ENCODE measurements at places on chromosomes 7 and 10.

DNA sequence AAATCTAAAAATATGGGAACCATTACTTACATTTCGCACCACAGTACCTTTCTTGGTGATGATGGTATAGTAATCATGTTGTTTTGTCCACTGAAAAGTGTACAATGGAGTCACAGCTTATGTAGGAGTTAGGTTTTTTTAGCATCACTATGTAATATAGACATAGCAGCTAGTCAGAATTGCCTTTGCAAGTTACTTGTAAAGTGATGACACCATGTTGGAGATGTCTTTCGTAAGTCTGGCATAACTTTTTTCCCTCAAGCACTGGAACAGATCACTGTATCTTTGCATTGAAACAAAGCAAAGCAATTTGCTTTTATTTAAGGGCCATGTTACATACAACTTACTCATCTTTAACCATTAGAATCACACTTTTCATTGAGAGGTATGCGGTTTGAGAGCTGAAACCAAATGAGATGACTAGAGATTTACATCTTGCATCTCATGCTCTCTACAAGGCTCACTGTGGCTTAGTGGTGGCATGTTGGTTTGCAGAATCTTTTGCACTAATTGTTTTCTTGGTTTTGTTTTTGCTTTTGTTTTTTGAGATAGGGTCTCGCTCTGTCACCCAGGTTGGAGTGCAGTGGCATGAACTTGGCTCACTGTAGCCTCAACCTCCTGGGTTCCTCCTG, 18.3 kb downstream of the UBN2 start:
- no peak for DNase-seq

DNA sequence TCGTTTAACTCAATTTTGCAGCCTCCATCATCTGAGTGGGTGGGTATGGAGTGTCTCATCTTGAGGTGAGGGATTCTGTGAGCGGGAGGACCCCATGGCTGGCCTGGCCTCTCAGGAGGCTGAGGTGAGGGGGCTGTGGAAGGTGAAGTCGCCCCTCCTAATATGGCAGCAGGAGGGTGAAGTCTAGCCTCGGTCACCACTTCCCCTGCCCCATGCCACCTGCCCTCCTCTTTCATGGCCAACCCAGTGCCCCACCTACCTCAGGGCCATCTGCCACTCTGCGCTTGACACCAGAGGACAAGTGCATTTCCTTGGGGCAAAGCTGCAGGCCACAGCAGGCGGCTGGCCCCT, 8.7 kb downstream of the RASGEF1A start:
- no peak for DNase-seq

DNA sequence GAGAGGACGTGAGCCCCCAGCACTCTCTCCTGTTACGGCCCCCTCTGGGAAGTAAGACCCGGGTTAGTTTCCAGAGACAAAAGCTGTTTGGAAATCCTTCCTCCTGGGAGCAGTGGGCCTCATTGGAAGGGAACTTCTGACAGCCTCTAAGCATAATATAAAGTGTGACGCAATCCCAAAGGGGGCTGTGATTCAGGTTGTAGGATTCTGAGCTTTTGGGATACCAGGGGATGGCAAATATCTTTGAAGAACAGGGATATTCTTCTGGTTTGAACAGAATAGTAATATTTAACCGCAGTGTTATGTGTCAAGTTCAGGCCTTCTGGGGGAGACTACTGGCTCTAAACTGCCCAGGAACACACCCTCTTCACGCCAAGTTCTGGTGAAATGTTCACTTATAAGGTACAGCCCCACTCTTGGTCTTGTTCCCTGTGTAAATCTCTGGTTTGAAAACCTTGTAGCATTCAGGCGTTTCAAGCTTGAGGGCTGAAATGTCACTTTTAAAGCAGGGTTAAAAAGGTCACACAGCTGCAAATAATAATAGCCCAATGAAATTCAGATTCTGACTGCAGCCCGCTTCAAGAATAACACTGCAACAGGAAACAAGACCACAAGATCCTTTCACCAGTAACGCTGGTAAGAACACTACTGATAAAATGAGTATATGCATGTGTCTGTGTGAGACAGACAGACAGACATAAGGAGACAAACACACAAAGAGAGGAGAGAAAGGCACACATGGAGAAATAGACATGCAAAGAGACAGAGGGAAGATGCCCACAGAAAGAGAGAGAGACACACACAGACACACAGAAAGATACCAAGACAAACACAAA, 69.0 kb downstream of the CREB5 start:
- DNase-seq: no peak

DNA sequence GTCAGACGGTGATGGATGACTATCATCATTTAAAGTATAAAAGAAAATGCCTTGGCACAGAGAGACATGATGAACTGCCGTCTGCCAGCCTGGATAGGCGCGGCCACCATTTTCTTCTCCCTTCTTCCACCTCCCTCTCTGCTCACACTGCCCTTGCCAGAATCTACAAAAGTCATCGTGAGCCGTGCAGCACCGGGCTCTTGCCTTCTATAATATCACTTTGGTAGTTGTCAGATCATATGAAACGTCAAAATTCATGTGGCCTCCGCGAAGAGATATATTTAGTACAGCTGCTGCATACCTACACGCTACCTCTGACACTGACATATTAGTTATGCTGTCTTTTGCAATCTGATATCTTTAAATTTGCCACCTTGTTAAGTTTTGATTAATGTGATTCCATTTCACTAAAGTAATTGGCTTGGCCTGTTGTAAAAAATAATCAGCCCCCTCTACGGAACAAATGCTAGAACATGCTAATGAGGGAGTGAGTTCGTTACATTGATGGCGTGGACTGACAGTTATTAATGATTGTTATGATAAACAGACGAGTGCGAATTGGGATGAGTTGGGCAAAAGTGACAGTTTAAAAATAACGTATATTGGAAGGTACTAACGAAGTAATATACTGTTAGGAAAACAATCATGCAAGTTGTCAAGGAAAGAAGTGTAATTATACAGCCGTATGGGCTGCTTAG, 214.9 kb downstream of the LRMDA start:
- DNase-seq: no peak

DNA sequence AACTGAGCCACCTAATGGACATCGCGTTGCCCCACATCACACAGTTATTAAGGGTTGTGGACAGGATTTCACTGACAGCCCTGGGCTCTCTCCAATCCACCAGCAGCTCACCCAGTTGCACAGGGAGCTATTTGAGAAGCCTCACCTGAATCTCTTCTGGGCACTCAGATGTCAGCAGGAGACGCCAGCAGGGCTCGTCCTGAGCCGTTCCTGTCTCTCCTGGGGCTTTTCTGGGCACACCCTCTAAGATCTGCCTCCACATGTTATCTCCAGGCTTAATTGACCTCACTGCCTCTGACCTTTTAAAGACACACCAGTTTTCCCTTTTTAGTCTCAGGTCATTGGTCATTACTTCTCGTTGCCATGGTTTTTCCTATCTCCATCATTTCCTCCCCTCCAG, 63.0 kb downstream of the GRID1 start:
- no peak for DNase-seq

DNA sequence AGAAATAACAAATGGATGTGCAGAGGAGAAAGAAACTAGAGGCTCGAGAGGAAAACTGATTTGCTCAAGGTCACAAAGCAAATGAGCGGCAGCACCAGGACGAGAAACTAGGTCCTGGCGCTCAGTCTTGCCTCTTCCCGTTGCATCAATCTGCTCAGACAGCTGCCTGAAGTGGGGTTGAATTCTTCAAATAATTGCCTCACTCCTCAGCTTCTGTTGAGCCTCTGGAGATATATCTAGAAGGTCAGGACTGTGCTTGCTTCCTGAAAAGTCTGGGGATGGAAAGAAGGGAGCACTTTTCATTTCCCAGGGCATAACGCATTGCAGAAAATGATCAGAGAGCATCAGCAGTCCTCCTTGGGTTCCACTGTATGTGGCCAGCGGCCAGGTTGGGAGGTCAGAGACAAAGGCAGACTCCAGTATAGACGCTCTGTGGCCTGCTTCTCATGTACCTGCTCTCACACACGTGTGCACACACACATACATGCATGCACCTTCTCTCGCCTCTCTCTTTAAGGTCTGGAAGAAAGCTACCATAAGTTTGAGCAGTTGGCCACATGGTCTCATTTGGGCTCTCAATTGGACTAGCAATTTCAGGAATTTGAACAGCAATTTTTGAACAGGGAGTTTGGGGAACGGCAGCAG, 83.7 kb upstream of the DUSP5 start:
- peak; percentile 62 for DNase-seq

DNA sequence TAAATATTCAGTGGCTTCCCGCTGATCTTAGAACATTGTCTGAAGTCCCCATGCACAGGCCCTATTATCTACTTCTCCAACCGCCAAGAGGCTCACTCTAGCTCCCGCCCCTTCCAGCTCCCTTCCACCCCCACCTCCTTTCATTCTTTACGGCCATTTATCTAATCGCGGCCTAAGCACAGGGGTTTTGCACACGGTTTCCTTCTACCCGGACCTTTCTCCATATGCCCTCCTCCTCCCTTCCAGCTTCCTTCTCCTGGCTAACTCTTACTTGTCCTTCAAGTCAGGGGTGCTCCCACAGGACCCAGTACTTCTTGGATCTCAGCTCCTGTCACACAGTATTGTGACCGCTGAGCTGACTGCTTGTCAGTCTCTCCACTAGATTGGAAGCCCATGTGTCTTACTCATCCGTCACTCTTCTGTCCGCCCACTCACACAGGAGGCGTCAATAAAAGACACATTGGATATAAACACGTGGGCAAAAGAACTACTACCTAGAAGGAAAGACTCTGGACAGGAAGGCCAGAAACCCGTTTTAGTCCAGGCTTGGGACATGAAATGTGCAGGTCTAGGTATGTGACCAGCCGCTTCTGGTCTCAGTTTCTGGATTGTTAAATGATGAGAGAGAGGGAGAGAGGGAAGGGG, 20.2 kb upstream of the HPS1 start:
- no peak for DNase-seq

DNA sequence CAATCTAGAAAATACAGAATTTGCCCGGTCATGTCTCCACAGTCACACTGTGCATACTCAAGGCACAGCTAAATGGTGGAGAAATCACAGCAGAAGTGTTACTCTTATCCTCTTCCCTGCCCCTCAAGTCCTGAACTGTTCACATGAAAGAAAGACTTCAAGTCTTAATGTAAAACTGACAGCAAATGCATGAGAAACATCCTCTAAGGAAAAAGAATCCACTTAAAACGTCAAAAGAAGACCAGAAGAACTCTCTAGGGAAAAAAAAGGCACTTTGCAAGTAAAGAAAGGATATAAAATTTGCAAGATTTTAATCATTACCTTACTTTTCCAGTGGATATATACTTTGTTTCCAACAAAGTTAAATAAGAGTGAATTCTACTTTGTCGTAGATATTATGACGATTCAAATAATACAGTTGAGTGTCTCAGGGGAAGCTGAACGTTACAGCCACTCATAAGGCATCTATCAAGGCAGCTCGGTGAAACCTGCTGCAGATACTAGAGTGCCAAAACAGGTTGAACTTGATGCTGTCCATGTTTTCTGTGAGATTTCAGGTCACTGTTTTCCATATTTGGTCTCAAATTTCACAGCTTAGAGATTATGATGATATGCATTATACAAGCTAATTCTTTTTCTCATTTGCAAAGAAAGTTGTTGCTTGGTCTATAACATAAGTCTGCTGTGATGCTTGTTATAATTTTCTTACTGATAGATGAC, 155.0 kb downstream of the CTTNBP2 start:
- no peak for DNase-seq

DNA sequence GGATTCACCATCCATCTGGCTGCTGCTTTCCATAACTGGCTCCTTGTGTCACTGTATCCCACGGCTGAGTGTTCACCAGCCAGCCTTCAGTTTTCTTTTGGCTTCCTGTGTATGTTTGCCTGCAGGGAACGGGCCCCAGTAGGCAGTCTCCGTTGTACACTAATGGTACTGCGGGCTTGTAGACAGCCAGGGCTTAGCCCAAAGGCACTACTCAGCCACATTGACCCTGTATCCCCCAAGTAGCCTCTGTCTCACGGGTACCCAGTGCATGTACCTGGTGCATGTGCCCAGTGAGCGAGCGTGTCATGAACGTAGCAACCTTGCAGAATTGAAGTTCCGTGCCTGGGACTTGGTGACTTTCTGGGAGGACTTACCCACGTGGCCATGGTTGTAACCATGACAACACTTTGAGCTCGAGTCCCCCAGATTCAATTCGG, 6.1 kb downstream of the PFKFB3 start:
- DNase-seq: no peak

DNA sequence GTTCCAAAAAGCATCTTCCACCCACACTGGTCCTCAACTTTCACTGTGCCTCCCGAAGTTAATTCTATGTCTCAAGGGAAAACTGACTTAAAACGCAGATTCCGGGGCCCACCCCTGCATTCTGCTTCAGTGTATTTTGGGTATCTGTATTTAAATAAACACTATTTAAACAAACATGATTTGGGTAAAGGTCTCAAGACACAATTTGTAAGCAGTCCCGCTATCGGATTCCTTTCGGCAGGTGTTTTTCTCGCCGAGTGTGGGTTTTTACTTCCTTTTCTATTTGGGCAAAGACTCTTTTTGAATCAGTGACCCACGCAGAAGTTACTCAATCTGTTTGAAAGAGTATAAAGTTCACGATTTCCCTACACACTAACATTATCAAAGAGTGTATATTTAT, 1.2 kb downstream of the PDIA4 start:
- peak; percentile 41 for DNase-seq

GRCh38 chr7:103914147-103914899, 75.1 kb downstream of the RELN start:
- DNase-seq: no peak

- no peak for DNase-seq
Observed at GRCh38 chr10:1425879-1426278, 311.4 kb downstream of the ADARB2 start.

DNA sequence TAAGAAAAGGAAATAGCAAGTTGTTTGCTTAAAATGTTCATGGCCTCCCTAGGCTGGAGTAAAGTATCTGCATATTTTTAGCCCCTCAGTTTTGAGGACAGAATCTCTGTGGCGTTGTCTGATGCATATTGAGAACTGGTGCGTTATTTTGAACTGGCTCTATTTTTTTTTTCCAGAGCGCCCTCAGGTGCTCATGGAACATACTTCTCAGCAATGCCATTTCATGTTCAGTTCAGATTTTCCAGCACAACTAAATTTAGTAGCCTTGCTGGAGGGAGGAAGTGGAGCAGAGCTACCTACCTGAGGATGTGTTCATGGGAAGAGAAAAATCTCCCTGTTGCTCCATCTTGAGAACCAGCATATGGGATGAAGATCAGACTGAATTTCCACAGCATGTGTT, 870.5 kb downstream of the LRMDA start:
- no peak for DNase-seq

- no peak for DNase-seq
Observed at GRCh38 chr7:22587322-22587721, 87.3 kb upstream of the STEAP1B start.

DNA sequence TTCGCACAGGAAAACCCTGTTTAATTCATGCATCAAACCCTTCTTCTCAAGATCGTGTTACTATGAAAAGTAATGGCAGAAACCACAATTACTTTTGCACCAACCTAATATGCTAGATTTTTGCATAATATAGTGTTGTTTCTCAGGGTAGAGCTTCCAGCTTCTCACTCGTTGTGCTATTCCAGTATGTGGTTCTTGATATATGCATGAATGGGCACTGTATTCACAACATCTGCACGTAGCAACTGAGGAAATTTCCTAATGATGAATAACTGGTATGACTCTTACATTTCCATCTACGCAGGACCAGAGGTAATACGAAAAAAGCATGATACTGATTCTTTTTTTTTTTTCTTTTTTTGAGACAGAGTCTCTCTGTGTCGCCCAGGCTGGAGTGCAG, 326.6 kb upstream of the GALNT17 start:
- DNase-seq: no peak

GRCh38 chr10:1646332-1646731, 91.0 kb downstream of the ADARB2 start:
- no peak for DNase-seq
